Chondrocyte (in vitro differentiated cells): ENCODE measurements at places on chromosomes 2 and 18.

GRCh38 chr2:96754317-96754716 is 6.4 kb upstream of the CNNM4 start:
- H3K36me3 ChIP-seq: no peaks in the 10 kb centered on the region
- no peaks in the 10 kb centered on the region for H3K27me3 ChIP-seq
- H3K27ac ChIP-seq: no peak overlapping the region

DNA sequence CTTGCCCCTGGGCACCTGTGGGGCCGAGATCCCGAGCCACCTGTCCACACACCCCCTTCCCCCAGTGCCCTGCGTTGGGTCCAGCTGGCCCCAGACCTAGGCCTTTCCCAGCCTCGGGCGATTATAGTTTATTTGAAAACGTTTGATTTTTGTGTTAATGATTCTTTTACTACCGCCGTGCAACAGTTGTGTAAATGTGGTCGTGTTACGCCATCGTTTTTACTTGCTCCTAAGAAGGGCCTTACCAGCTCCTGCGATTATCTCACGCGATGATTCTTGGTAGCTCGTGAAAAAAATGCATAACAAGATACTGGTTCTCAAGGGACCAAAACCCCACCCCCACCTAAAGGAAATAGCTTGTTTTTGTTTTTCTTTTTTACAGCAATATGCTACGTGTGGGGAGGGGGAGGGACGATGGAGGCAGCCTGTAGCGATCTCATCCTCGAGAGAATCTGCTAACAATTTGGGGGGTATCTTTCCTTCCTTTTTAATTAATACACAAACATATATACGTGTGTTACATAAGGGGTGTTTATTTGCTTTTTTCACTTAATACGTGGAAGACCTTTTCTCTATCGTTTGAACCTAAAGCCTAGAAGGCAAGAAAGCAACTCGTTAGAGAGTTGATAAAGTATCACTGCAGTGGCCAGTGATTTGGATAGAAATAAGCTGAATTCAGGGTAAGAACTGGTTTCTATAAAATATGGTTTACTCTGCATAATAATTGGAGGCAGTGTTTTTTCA is 1.0 kb downstream of the ZDBF2 start:
- H3K27me3 ChIP-seq: no peaks in the 10 kb centered on the region
- peaks cover 24% of the 10 kb centered on the region for H3K4me1 ChIP-seq
- H3K36me3 ChIP-seq: no peaks in the 10 kb centered on the region
- H3K4me3 ChIP-seq: peak overlapping the region; percentile 77
- H3K27ac ChIP-seq: peak overlapping the region; percentile 81

- no peak overlapping the region for H3K4me3 ChIP-seq
- H3K27me3 ChIP-seq: peaks cover 4% of the 10 kb centered on the region
- H3K36me3 ChIP-seq: peaks cover 5% of the 10 kb centered on the region
- no peak overlapping the region for H3K27ac ChIP-seq
- no peak for DNase-seq
- H3K4me1 ChIP-seq: peaks cover 18% of the 10 kb centered on the region
Observed at GRCh38 chr2:19020144-19021099, 338.0 kb downstream of the OSR1 start.

DNA sequence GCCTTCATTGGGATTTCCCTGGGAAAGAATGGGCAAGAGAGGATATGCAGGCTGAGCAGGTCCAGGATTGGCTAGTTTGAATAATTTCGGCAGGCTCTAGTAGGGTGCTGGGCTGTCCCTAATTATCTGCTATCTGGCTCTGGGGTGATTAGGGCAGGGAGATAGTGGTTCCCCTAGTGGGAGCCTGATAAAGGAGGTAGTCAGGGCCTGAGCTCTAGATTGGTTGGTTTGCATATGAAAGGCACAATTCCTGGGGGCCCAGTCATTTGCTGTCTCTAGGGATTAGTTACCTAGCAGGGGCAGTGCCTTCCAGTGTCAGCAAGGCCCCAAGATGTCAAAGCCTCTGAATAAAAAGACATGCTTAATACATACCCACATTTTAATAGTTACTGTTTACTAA is 690.1 kb upstream of the KLHL29 start:
- H3K27ac ChIP-seq: no peak overlapping the region
- H3K27me3 ChIP-seq: no peaks in the 10 kb centered on the region
- no peak overlapping the region for H3K4me3 ChIP-seq
- H3K36me3 ChIP-seq: no peaks in the 10 kb centered on the region
- no peak for DNase-seq

DNA sequence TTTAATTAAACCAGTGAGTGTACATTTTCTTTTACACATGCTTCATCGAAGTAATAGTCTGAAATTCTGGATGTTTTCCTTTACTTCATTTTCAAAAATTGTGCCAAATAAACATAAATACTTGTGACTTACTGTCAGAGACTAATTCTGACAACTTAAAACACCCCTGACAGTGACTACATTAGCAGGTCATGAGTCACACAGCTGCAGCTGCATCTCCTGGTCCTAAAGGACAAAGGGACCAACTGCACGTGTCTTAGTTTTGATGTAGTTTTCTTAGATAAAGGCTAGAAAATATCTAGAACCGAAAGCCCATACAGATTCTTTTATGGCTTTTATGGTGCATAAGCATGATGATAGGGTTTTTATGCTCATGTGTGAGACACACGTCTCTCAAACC is 29.6 kb upstream of the DSC3 start:
- H3K4me3 ChIP-seq: no peak overlapping the region
- H3K4me1 ChIP-seq: peaks cover 5% of the 10 kb centered on the region
- H3K27ac ChIP-seq: no peak overlapping the region
- DNase-seq: no peak

DNA sequence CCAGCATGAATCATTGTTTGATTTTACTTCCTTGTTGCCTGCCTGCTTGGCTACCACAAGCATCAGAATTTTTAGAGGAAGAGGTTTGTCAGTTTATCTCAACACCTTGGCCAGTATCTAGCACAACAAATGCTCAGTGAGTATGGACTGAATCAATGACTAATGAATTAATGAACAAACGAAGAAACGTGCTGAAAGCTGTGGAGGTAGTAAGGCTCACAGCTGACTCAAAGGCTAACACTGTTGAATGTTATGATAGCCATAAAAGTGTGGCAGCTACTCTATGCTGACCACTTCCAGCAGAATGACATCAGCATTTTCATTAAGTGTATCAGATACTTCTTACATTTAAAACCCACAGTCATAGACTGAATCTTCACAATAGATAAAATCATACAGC is 543.4 kb downstream of the IRS1 start:
- peaks cover 2% of the 10 kb centered on the region for H3K36me3 ChIP-seq
- no peak overlapping the region for H3K27ac ChIP-seq
- no peak for DNase-seq
- H3K4me3 ChIP-seq: no peak overlapping the region
- H3K4me1 ChIP-seq: peaks cover 7% of the 10 kb centered on the region

DNA sequence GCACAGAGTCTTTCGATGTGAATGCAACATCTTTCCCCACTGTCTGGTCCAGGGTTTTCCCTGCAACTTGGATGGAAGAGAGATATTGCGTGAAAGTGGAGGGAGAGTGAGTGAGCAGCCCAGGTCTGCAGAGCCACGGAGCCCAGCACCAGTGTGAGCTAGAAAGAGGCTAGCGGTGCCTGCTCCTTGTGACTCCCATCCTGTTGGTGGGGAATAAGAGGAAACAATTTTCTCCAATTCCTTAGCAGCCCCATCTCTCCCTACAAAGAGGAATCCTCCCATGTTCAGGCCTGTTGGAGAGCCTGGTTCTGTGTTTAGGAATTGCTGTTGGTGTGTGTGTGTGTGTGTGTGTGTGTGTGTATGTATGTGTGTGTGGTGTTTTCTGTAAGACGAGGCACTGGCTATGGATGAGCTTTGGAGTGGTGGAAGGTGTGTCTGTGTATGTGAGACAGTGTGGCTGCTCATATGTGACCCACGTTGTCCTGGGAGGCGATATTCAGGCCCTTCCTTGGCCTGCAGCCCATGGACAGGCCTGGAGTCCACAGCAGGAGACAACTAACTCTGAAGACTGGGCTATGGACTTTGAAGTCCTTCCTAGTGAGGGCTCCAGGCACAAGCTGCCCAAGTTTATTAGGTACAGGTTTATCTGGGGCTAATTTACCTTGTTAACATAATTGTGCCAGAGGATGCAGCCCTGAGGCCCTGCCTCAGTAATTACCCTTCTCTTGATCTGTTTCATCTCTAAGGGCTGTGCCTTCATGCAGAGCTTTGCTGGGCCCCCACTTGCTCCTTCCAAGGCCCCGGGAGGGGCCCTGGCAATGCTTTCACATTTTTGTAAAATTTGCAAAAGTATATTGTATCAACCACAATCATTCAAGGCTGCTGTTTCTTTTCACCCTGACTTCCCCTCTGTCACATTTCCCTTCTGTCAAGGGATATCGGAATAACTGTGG is 88.6 kb upstream of the HAAO start:
- no peak overlapping the region for H3K27ac ChIP-seq
- DNase-seq: no peak
- H3K36me3 ChIP-seq: no peaks in the 10 kb centered on the region
- no peak overlapping the region for H3K4me3 ChIP-seq
- H3K4me1 ChIP-seq: peaks cover under 1% of the 10 kb centered on the region

GRCh38 chr2:67701011-67701410 is 303.9 kb downstream of the ETAA1 start:
- no peaks in the 10 kb centered on the region for H3K4me1 ChIP-seq
- H3K27ac ChIP-seq: no peak overlapping the region
- H3K4me3 ChIP-seq: no peak overlapping the region
- peaks cover 3% of the 10 kb centered on the region for H3K27me3 ChIP-seq
- H3K36me3 ChIP-seq: peaks cover 2% of the 10 kb centered on the region
- DNase-seq: no peak

- no peak overlapping the region for H3K4me3 ChIP-seq
- no peak for DNase-seq
- peaks cover 14% of the 10 kb centered on the region for H3K27me3 ChIP-seq
- H3K27ac ChIP-seq: no peak overlapping the region
- H3K4me1 ChIP-seq: no peaks in the 10 kb centered on the region
- peaks cover 2% of the 10 kb centered on the region for H3K36me3 ChIP-seq
Observed at GRCh38 chr2:170324640-170325046, 146.7 kb downstream of the MYO3B start.

- no peaks in the 10 kb centered on the region for H3K4me1 ChIP-seq
- no peak for DNase-seq
- no peak overlapping the region for H3K4me3 ChIP-seq
Observed at GRCh38 chr2:38835990-38836389, 39.7 kb downstream of the DHX57 start.
